ENCODE measurements at places on chromosomes 3 and 15. TPM values are rescaled to one million over a fixed set of nuclear protein-coding genes. Genes with fewer than 3 reads are reported as not detected.

RHCG gene
- not detected for total RNA-seq

PLA2G4D gene
- total RNA-seq, result not detected

TMEM212 gene
- not detected for total RNA-seq

LRRN1 gene
- total RNA-seq, result not detected

PFKFB4 gene
- 2.0 TPM for total RNA-seq

HCN4 gene
- not detected for total RNA-seq

SCAMP5 gene
- 11.6 TPM for total RNA-seq

All from dermis blood vessel endothelial cell (primary cell).